GM19239 (cell line): ENCODE measurements at places on chromosomes 5 and 9.

- no peak for DNase-seq
Measured at GRCh38 chr9:73194284-73194683, 42.6 kb downstream of the ANXA1 start.

- no peak for DNase-seq
Measured at GRCh38 chr9:36772449-36773403, 200.0 kb downstream of the MELK start.

DNA sequence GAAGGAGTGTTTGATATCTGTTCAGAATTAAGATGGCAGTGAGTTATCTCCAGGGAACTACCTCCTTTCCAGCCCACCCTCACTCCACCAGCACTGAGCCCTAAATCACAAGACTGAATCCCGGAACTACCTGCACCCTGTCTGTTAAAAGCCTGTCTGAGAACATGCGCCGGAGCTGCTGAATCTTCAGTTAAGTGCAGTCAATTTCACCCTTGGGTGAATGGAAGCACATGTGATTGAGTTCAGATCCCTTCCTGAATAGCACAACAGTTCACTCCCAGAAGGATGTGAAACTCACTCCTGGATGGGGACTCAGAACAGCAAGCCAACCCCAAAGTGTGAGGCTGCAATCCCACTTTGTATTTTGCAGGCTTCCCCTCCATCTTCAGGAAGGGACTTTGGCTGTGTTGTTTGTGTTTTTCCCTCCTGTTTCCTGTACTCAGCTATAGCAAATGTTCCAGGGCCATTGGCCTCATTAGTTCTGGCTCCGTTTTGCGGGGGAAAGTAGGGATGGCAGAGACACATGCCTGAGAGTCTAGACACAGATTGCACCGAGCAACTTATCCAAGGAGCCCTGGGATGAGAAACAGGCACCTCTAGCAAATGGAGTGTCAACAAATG is 43.4 kb downstream of the DPYSL3 start:
- no peak for DNase-seq

- no peak for DNase-seq
Measured at GRCh38 chr5:79133121-79133656, 21.6 kb downstream of the BHMT start.

DNA sequence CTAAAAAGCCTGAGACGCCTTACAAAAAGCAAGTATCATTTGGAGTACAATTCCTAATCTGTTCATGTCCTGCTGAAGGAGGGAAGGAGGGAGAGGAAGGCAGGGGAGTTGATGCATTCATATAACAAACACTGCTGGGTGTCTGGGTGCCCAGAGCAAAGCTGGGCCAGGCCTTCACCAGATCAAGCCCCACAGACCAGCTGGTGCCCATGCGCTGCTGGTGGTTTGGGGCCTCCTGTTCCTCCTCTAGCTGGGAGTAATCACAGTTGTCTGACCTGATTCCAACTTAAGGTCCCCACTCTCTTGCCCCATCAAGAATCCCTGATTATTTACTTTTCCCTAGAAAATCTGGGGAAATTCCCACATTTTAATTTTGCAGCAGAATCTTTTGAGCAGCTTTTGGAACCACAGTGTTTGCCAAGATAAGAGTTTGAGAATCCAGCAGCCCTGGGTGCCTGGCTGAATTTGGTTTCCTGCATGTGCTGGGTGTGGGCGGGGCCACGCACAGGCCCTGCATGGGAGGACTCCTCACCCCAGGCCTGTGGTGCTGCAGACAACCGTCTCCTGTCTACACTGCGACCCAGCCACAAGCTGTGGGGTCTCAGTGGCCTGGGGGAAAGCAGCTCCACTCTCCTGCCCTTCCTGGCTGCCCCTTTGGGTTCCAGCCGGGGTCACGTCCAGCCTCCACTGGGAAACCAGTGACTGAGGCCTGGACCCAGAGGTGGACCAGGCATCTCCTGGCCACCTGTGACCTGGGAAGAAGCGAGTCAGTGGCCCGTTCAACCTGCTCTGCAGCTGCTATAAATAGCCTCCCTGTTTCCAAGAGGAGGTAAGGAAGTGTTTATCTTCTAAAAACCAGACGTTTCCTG is 47.5 kb downstream of the NEURL1B start:
- peak; percentile 72 for DNase-seq

DNA sequence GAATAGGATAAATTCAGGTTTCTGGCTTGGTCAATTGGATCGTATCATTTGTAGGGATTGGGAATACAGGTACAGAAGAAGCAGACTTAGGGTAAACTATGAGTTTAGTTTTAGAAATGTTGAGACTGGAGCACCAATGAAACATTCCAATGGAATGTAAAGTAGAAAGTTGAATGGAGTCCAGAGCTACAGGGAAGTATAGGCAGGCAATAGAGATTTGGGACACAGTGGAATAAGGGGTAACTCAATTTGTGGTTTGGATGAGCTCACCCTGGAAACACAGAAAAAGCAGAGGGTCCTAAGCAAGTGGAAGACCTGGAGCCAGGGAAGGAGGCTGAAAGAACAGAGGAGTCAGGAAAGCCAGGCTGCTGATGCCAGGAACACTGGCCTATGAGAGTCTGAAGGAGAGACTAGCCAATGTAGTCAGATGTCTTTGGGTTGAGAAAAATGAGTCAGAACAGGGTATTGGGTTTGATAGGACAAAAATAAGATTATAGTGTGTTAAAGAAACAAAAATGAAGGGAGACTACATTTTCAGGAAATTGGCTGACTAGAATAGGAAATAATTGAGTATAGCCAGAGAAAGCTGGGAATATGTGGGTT is 72.8 kb downstream of the STARD4 start:
- no peak for DNase-seq

- no peak for DNase-seq
Measured at GRCh38 chr9:134437403-134438194, 111.3 kb downstream of the RXRA start.
